Activated naive CD4-positive, alpha-beta T cell treated with Interleukin-2 at 50 U/mL for 16 hours (primary cell): ENCODE measurements at places on chromosomes 7 and 10.

- DNase-seq: no peak
Measured at GRCh38 chr7:130476297-130477150, 15.4 kb upstream of the MEST start.

DNA sequence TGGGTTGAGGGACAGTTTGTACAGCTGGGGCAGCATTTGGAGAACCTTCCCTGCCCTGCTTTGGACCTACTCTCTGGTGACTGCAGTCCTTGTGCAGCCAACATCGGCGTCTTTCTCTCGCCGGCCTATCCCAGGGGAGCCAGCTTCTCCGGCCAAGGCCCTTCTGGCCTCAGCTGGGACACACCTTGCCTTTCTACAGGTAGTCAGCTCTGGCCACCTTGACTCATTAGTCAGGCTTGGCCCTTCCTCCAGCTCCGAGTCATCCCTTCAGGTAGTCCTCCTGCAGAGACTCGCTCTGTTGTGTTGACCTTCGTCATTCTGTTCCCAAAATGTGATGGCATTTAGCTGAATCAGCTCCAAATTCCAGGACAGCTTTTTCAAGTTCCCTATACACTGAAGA, 145.0 kb upstream of the CHST15 start:
- no peak for DNase-seq

DNA sequence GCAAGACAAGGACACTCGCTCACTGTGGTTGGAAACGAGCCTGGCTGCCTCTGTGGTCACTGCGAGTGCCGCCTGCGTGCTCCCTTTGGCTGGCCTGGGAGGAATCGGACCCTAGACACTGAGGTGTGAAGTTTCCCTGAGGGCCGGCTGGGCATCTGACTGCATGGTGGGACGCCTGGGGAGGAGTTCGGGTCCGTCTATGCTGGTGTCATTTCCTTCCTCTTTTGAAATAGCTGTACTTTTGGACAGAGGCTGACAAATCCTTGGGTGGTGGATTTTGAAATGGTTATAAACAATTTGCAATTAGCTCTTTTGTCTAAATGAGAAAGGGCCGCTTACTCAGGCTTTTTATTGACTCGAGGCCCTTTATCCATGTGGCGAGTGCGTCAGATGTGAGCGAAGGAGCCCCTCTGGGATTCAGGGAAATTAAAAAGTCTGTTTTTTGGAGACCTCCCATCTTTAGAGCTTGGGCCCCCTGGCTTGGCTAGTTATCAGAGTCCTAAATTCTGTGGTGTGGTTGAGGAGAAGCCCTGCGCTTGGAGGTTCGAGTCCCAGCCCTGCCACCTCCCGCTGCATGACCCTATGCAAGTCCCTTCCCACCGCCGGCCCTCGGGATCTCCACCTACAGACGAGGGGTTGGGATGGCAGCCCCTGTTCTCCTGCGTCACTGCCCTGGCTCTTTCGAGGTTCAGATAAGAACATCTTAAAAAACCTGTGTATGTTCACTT, 147.1 kb downstream of the RGS10 start:
- DNase-seq: no peak

DNA sequence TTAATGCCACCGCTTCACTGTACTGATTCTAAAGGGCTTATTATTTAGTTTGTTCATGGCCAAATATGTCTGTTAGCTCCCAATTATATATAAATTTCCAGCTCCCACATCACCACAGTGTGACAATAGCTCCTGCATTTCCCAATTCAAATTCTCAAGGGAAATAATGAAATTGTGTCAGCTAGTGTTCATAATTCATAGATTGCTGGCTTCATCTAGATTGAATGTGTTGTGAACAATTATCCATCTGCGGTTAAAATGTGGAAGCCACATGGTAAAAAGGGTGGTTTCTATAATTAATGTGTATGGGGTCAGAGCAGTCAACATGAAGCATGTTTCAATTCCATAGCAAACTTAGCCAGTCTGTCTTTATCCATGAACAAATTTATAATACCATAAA, 154.3 kb downstream of the SEMA3E start:
- DNase-seq: no peak

- no peak for DNase-seq
Measured at GRCh38 chr10:18665815-18666558, 6.8 kb downstream of the ARL5B start.

GRCh38 chr7:90752051-90752450, 155.9 kb downstream of the CDK14 start:
- DNase-seq: no peak

DNA sequence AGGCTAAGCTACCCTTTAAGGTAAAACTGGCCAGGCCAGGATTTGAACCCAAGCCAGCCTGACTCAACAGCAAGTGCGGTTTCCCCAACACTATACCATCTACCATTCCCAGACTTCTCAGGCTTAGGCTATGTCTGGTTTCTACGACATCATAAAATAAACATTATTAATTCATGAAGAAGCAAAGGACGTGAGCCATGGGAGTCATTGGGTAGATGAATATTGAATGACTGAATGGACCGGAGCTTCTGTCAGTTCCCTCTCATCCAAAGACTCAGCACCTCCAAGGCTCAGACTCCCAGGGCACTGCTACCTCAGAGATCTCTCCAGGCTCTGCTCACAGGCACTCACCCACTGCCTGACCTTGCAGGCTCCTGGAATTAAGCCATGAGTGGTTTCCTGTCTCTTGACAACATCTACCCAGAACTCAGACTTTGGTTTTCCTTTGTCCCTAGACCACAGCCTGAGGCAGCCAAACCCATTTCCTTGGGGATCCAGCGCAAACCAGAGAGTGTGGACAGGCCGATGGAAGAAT, 64.6 kb upstream of the STEAP1B start:
- DNase-seq: no peak

DNA sequence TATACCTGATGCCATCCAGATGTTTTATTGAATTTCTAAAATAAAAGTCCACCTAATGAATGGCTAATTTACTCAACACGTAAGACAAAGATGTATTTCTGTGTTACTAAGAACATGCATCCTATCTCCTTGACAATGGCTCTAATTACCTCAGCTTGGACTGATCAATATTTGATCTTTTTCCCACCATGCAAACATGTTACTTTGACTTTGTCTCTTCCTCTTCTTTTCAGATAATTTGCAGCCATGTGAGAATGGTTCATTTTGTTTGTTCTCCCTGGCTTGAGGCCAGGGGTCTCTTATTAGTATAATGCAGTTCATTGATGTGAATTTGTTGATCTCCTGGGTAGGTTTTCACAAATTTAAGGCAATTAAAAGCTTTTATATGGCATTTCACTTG, 302.1 kb downstream of the ADK start:
- no peak for DNase-seq

- no peak for DNase-seq
Measured at GRCh38 chr7:24637706-24638105, 64.5 kb downstream of the PALS2 start.

DNA sequence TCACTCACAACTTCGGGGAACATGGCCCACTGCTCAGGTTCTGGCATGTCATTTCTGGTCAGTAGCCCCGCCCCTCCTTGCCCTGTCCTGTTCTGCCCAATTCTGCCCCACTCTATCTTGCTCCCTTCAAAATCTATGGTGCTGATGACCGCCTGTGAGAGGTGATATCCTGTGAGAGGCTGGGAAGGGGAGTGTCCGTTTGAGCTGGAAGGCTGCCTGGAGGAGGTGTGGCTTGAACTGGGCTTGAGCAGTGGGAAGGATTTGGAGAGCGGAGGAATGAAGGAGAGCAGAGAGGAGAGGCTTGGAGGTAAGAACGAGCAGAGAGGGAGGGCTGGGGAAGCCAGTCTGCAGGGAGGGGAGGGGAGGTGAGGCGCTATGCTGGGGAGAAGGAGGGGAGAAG, 145.3 kb downstream of the RPS24 start:
- no peak for DNase-seq

DNA sequence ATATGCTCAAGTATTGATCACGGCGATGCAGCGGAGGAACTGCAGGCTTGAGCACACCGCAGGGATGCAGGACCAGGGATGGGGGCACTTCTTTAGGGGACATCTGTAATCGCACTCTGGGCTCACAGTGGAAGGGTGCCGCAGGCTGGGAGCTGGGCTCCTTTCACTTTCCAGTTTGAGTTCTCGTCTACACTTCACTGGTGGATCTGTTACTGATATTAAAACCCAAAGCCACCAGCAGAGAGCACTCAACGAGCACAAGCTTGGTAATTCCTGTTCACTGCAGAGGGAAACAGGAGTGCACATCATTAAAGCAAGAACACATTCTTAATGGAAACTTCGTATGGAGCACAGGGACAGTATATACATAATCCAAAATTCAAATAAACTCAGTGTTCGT, 91.3 kb downstream of the PARD3 start:
- DNase-seq: no peak

DNA sequence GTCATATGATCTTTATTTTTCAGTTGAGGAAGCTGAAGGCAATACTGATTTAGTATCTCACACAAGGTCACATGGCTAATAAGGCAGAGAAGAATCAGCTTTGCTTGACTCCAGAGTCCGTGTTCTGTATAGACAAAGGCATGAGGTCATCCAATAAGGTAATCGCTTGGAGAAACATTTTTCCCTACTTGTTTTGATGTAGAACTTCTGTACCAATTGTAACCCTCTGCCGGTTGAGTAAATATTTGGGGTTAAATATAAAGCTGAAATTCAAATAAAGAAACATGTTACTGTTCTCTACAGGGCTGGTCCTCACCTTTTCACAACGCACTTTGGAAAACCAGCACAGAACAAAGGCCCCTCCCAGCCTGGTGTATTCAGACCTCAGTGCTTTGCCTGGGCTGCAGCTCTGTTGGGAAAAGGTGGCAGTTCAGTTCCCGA, 83.0 kb upstream of the INSYN2A start:
- no peak for DNase-seq

GRCh38 chr7:29765490-29765889, 40.8 kb upstream of the WIPF3 start:
- DNase-seq: no peak

DNA sequence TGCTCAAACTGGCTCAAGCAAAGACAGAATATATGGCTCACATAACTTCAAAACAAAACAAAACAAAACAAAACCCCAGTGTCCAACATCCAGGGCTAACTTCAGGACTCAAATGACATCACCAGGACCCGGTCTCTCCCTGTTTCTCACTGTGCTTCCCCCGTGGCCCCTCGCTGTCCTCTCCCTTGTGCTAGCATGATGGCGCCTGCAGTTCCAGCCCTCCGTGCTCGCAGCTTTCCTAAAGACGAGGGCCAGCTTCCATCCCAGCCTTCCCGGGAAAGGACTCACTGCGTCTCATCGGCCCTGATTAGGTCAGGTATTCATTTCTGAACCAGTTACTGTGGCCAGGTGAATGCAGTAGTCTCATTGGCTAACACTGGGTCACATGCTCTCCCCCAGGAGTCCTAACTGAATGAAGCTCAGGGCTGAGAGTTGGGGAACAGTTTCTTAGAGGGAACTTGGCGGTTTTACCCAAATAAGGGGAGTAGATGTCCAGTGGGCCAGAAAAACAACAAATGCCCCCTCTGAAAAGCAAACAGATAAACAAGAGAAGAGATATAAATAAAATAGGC, 33.0 kb upstream of the CTBP2 start:
- no peak for DNase-seq

DNA sequence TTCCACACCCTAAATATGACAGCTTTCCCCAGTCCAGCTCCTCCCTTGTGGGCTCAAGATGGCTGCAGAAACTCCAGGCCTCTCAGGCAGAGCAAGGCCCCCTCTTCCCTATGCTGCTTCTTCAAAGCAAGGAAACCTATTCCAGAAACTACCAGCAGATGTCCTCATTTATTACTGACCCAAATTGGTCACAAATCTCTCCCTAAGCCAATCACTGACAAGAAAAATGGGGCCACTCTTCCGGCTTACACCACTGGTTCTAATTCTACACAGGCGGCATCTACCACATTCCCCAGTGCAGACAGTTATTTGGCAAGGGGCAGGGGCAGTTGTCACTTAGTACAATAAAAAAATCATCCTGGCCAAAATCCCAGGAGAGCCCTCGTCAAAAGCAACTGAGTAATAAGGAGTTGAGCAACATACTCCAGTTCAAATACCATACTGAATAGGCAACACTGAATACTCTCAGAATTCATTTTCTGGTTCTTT, 150.4 kb downstream of the SFMBT2 start:
- no peak for DNase-seq

DNA sequence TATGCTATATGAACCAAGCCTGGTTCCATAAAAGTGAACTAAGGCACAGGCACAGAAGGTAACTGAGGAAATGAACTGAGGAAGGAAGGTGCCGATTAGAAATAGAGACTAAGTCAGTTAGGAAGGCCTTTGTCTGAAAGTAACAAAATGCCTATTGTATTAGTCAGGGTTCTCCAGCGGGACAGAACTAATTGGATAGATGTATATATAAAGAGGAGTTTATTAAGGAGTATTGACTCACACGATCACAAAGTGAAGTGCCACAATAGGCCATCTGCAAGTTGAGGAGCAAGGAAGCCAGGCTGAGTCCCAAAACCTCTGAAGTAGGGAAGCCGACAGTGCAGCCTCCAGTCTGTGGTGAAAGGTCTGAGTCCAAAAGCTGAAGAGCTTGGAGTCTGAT, 13.9 kb upstream of the PLXNA4 start:
- no peak for DNase-seq

- DNase-seq: peak; percentile 48
Measured at GRCh38 chr10:33180390-33180789, 154.1 kb downstream of the NRP1 start.

- DNase-seq: no peak
Measured at GRCh38 chr10:59976909-59977308, 70.6 kb upstream of the CCDC6 start.

DNA sequence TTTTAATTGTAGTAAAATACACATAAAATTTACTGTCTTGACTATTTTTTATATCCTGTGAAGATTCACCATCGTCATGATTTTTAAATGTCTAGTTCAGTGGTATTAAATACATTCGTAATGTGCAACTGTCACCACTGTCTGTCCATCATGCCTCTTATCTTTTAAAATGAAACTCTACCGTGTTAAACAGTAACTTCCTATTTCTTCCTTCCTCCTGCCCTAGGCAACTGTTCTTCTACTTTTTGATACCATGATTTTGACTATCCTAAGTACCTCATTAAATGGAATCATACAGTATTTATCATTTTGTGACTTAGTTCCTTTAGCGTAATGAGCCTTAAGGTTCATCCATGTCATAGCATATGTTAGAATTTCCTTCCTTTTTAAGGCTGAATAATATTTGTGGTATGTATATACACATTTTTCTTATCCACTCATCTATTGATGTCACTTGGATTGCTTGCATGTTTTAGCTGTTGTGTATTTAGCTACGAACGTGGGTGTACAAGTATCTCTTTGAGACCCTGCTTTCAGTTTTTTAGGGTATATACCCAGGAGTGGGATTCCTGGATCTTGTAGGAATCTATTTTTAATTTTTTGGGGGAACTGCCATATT, 13.5 kb downstream of the SLK start:
- DNase-seq: no peak

DNA sequence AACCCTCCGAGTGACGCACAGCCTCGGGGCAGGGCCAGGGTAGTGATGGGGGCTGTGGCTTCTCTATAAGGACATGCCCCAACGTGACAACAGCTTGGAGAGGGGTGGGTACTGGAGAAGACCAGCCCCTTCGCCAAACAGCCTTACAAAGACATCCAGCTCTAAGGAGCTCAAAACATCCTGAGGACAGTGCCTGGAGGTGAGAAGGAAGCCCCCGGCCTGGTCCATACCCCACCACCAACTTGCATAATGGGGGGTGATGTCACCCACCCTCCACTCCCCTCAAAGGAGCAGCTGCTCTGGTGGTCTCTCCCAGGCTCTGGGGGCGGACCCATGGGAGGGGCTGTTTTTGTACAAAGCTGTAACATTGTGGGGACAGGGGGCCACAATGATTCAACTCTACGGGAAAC, 15.1 kb downstream of the PRSS2 start:
- peak; percentile 78 for DNase-seq
